ENCODE measurements at places on chromosomes 2 and 18. TPM values are rescaled to one million over a fixed set of nuclear protein-coding genes. Genes with fewer than 3 reads are reported as not detected.

PLEKHM3 gene
- total RNA-seq: 5.3 TPM

FOXI3 gene
- total RNA-seq: not detected

MARCO gene
- 0.76 TPM for total RNA-seq

FBXO15 gene
- total RNA-seq: 1.00 TPM

RMDN2 gene
- 3.8 TPM for total RNA-seq

TBR1 gene
- total RNA-seq: not detected

R3HDM1 gene
- 9.1 TPM for total RNA-seq

GRCh38 chr2:137333386-137334165, 568.2 kb downstream of the THSD7B start:
- no peak for DNase-seq

DNA sequence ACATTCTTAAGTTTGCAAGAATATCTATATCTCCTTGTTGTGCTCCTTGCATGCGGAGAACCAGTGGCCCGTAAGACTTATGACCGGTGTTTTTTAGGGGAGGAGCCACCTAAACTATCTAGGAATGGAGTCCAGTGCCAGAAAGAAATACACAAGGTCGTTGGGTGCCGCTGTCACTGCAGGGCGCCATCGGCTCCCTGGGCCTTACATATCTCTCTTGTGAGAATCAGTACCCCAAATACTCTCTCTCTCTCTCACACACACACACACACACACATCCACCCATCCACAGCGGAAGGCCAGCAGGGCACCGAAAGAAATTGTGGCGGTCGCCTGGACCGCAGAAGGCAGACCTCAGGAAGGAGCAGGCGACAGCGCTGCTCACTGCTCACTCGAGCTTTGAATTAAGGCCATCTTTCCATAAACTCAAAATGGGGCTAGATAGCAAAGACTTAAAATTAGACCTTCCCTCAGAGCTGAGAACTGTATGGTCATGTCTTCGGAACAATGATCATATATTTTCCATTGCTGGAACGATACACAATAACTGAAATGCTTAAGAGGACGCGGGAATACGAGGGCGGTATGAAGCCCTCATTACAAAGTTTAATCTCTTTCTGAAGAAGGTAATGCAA, 10.4 kb downstream of the NR4A2 start:
- no peak for DNase-seq

DNA sequence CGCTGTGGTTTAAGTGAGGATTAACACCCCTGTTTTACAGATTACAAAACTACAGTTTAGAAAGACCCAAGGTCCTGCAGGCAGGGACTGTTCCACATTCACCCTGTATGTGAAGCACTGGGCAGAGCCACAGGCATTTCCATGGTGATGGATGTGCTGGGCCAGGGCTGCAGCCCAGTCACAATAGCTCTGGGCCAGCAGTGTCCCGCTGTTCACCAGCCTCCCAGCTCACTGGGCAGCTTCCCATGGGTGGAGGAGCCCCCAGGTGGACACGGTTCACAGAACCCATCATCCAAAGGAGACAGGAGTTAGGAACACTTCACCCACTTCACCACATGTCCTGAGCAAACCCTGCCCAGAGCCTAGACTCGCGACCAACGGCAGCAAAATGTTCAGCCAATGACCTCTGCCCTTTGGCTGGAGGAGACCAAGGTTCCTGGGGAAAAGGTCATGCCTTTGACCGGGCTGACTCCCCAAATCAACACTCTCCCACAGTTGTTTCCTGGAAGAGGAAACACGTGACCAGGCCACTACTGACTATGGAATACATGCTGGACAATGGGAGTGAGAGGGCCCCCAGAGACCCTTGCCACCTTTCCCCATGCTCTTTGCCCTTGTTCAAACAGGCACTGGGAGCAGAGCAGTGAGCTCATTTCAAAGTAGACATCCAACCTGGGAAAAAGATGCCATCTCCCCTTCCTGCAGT, 28.0 kb upstream of the SLC35F6 start:
- DNase-seq: no peak

DNA sequence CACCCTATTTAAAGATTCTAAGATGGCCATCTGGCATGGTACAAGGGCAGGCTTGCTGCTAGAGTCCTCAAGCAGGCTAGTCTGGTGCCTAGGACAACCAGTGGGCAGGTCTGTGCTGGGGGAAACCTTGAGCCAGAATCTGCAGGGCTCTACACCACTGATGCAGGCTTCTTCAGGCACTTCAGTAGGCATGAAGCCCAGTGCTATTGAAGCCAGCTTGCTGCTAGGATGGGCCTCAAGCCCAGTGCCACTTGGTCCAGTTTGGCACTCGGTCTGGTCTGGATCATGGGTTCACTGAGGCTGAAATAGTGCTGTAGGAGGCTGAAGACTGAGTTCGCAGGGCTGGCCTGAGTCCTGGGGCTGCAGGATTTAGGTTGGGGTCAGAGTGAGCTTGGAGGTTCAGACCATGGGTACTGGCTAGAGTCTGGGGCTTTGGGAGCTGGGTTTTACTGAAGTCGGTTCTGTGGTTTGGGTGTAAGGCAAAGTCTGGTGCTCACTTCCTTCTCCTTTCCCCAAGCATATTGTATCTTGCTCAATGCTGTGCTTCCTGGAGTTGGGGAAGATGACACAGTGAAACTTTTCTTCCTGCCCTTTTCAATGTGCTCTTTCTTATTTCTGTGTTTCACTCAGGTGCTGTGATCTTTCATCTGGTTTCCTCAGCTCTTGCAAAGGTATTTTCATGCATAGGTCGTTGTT, 41.2 kb downstream of the SP100 start:
- no peak for DNase-seq

DNA sequence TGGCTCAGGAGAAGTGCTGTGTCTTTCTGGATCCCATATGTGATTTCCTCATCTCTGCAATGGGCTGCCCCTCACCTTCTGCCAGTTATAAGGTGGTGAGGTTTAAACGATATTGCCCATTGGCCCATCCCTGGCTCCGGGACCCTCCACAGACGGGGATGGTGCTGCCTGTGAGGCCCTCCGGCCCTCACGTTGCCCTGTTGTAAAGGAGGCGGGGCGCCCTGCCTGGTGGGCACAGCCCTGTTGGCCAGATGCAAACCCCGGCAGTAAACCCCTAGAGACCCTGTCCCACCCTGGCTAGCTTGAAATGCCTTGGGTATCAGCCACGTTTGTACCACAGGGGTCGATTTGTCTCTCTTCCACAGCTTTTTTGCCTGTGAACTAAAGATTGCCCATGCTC, 7.4 kb downstream of the ARHGEF4 start:
- no peak for DNase-seq

DNA sequence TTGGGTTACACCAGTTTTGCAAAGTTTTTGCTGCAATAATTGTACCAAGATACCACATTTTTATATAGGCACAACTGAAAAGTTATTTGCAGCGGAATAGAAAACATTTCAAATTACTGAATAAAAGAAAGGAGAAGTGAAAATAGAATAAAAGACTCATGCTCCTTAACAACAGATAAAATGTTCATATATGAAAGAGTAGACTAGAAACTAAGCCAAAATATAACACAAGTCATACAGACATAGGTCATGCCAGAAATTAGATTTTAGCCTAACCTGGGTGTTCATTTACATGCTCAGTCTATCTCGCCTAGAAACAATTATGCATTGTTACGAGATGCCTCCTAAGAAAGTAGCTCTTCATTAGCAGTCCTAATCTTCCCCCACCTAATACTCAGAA, 16.4 kb upstream of the MAP3K20 start:
- no peak for DNase-seq

GRCh38 chr2:161337247-161337646, 29.0 kb downstream of the PSMD14 start:
- DNase-seq: no peak

Data from pancreas (tissue), 10 donors.